GM12892 (cell line): ENCODE measurements at places on chromosomes 6 and 20.

DNA sequence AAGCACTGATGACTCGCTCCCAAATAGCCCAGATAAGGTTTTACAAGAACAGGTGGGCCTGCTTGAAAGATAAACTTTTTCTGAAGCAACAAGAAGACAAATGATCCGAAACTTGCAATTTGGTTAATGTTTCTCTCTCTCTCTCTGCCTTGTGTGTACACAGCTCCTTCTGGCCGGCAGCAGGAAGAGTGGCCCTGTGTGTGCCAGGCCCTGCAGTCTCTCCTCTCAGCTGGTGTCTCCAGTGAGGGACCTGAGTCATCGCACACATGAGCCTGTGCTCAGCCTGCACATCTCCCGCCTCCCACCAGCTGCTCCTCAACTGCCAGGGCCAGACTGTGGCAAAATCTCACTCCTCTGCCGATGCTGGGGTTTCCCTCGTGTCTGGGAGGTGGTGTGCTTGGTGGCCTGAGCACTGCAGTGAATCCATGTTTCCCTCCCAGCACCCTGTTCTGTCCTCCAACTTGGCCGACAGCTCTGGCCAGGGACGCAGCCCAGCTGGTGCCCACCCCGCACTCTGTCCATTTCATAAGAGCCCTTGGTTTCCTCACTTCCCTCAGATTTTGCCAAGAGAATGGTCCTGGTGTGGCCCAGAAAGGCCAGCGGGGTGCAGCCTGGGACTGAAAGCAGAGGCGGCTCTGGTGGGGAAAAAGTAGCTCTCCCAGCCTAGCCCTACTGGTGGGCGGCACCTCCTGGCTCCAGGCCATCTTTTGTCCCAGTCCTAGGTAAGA is 49.4 kb downstream of the ERMARD start:
- no peak for DNase-seq

DNA sequence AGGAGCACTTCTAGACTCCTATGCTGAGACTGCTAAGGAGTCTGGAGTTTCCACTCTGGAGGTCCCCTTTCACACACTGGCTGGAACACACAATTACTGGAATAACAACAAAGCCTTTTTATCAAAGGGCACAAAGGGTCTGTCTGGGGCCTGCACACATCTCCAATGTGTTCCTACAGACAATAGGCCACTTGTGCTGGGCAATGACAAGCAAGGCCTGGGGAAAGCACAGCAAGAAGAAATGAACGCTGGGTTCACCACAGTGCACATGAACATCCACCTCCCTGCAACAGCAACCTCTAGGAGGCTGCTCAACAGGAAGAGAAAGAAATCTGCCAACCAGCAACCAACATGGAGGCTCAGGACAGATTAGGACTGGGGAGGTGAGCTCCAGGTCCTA is 43.9 kb downstream of the TRPC4AP start:
- DNase-seq = no peak

- DNase-seq = no peak
Observed at GRCh38 chr6:33731751-33732282, 14.9 kb downstream of the IP6K3 start.

DNA sequence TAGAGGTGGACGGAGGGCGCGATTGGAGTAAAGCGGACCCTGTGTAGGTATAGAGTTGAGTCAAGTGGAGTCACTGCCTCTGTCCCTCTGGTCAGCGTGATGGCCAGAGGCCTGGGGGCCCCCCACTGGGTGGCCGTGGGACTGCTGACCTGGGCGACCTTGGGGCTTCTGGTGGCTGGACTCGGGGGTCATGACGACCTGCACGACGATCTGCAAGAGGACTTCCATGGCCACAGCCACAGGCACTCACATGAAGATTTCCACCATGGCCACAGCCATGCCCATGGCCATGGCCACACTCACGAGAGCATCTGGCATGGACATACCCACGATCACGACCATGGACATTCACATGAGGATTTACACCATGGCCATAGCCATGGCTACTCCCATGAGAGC is 479 bp downstream of the SLC39A7 start:
- no peak for DNase-seq

DNA sequence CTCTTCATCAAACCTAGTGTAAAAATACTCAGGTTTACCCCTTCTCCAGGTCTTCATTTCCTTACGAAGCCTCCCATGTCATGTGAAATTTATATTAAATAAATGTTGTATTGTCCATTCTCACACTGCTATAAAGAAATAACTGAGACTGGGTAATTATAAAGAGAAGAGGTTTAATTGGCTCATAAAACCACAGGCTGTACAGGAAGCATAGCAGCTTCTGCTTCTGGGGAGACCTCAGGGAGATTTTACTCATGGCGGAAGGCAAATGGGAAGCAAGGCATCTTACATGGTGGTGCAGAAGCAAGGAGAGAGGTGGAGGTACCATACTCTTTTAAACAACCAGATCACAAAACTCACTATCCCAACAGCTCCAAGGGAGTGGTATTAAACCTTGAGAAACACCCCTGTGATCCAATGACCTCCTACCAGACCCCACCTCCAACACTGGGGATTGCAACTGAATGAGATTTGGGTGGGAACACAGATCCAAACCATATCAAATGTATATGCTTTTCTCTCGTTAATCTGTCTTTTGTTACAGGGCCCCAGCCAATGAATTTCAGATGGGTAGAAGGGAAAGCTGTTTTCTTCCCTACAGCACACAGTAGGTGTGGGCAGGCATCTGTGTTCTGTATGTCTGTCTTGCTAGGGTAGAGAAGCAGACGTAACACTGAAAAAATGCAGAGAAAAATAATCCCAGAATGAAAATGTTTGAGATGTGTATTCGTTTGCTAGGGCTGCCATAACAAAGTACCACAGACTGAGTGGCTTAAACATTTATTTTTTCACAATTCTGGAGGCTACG is 88.0 kb upstream of the BTN3A2 start:
- DNase-seq = no peak

- no peak for DNase-seq
Observed at GRCh38 chr6:110776413-110776812, 38.9 kb downstream of the CDK19 start.

DNA sequence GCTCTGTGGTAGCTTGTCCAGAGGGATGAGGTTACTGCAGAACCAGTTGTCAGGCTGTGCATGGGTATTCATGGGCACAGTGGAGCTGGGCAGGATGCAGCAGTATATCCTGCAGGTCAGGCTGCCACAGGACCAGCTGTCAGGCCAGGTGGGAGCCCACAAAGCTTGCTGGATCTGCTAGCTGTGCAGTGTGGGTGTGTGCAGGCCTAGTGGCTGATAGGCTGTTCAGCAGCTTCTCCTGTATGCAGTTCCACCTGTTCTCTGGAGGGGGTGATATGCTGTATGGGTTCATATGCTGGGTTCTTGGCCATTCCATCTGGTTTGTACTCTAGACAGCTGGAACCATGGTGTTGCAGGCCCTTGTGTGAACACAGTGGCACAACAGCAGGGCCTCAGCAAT is 40.6 kb upstream of the TPD52L1 start:
- DNase-seq = no peak

GRCh38 chr6:2147261-2147660 is 98.1 kb downstream of the GMDS start:
- no peak for DNase-seq

DNA sequence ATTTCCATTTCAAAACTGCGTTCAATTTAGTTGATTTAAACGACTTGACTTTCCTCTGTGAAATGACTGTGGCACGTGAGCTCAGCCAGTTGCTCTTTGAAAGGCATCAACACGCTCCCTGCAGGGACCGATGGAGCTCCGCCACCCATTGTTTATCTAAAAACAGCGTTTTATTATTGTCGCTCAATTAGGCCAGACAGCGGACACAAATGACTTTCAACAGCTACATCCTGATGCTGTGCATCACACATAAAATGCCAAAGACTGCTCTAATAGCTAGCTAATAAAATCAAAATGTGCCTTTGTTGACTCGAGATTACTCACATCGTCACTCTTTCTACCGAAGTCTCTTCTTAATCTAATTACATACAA is 332.5 kb downstream of the CD83 start:
- DNase-seq = no peak

- DNase-seq = no peak
Observed at GRCh38 chr6:82712826-82713225, 349.2 kb downstream of the TPBG start.
